Erythroblast (primary cell): ENCODE measurements at places on chromosomes 11 and 22.

- no peak for DNase-seq
Observed at GRCh38 chr11:64536396-64536941, 54.6 kb upstream of the SLC22A12 start.

DNA sequence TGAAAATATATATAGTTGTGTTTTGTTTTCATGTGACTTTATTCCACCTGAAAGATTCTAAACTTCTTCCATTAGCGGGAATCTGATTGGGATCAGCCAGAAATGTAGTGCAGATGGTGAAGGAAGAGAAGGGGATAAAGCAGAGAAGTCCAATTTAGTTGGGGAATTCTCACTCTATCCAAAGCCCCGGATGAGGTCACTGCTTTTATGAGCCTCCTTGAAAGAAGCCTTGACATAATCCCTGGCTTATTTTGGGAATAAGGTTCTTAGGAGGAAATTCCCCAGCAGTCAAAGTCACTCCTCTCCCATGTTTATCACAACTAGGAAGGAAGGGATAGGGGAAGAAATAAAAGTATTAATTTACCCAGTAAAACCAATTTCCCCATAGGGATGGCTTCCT lies 41.1 kb downstream of the OSBP start:
- no peak for DNase-seq

DNA sequence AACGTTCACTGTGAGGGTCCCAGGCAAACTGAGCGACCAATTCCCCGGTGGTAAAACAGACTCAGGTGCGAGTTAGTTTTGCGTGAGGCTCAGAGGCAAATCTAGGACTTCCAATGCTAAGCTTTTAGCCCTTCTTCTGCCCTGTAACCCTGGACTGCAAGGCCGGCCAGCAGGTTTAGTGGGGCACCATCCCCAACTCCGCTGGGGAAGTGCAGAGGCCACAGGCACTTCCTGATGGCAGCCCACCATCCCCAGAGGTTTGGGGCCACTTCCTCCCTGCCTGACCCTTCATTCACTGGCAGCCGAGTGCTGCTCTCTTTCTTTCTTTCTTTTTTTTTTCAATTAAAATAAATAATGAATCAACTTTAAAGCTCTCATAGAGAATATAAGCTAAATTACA lies 124.6 kb upstream of the B3GAT1 start:
- DNase-seq: no peak

- DNase-seq: no peak
Observed at GRCh38 chr11:59187587-59187986, 15.7 kb downstream of the DTX4 start.

- no peak for DNase-seq
Observed at GRCh38 chr11:66454247-66454646, 12.5 kb upstream of the PELI3 start.

GRCh38 chr11:64499261-64500004 lies 91.6 kb upstream of the SLC22A12 start:
- no peak for DNase-seq

GRCh38 chr11:78277314-78277994 lies 88.7 kb downstream of the USP35 start:
- DNase-seq: no peak

DNA sequence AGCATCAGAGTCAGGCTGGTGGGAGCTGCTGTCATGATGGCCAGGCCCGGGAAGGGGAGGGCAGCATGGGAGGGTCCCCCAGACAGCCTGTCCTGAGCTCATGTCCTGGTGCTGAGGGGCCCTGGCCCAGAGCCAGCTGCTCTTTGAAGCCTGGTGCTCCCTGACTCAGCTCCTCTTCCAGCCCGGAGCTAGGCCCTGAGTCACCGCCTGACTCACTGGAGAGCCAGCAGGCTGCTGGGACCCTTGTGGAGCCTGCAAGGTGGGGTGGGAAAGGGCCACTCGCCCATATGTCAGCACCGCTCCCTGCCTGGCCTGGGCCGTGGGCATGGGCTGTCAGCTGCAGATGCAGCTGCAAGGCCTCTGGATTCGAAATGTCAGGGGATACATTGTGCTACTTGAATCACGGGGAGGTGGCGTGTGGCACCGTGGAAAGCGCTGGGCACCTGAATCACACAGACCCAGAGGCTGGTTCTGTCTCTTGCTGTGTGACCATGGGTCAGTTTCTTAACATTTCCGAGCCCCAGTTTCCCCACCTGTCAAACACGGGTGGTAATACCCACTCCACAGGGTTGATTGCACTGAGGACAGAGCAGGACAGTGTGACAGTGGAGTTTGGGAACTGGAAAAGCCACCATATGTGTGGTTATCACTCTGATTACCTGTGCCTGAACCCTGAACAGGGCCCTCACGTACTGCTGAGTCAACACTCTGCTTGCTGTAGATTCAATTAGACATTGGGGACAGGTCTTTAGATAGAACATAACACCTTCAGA lies 4.4 kb downstream of the CACNA1I start:
- peak; percentile 26 for DNase-seq

GRCh38 chr22:40721266-40721665 lies 42.0 kb downstream of the MCHR1 start:
- no peak for DNase-seq

GRCh38 chr11:96015906-96016565 lies 92.1 kb upstream of the MTMR2 start:
- DNase-seq: no peak
